ENCODE measurements at places on chromosomes 5 and 9.
A peak's percentile ranks its signal among the peaks of the same experiment; 100 is the strongest.

DNA sequence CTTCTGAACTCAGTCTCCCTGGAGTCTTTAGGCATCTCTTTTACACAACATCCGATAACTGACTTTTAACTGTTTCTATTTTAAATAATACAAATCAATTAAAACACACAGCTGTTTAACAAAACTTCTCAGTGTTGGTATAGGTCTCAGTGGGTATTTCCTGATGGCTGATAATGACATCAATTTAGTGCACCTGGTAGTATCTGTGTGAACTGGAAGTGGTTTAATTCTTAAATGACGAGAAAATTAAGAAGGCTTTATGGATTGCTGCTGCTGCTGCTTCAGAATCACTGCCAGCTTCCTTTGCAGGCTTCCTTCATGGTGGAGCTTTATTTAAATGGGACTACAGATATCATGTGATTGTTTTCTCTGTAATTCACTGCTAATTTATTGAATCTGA is 92.3 kb downstream of the RPS23 start:
- DNase-seq: no peak

- no peak for DNase-seq
These were observed 108.7 kb downstream of the IRX2 start for GRCh38 chr5:2642684-2643345.

GRCh38 chr9:38671748-38672147 is 48.2 kb downstream of the FAM240B start:
- peak; percentile 16 for DNase-seq

GRCh38 chr5:56569566-56569965 is 245.8 kb upstream of the MAP3K1 start:
- DNase-seq: no peak

- no peak for DNase-seq
These were observed 138.1 kb downstream of the DIRAS2 start for GRCh38 chr9:90504486-90504885.

DNA sequence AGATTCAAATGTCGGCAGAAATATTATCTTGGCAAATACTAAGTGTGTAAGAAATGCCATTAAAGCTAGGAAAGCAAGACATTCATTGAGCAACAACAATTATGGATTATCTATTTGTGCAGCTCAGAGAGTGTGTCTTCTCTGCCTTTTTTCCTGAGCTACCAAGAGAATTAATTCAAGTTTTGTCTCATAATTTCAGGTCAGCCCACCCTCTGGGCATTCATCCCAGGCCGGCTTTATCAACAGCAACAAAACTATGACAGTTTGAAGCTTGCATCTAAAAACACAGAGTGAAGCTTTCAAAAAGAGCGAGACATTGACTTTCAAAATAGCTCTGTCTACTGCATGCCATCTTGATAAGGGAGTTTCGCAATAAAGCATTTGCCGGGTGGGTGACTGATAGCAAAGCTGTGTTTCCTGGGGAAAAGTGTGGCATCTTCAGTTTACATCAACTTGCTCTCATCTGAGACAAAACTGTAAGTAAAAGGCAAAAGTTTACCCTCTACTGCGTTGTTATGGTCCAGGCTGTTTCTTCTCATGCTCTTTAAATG is 182.4 kb downstream of the IRX1 start:
- no peak for DNase-seq

- DNase-seq: no peak
These were observed 506.7 kb downstream of the TMEM232 start for GRCh38 chr5:110219769-110220168.

DNA sequence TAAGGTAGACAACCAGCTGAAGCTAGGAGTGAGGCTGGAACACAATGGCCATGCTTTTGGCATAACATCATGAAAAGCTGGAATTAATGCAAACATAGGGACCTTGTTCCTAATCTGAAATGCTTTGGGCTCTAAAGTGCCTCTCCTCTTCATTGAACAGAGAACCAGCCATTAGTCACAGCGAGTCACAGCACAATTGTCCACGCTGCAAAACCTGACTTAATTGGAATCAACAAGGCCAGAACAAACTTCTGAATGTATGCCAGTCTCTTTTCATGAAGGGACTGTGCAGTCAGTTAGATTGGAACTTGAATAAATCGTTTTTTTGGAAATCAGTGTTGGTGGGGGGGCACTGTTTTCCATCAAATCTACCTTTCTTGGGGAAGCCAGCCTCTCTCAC is 96.5 kb downstream of the JAKMIP2 start:
- no peak for DNase-seq

DNA sequence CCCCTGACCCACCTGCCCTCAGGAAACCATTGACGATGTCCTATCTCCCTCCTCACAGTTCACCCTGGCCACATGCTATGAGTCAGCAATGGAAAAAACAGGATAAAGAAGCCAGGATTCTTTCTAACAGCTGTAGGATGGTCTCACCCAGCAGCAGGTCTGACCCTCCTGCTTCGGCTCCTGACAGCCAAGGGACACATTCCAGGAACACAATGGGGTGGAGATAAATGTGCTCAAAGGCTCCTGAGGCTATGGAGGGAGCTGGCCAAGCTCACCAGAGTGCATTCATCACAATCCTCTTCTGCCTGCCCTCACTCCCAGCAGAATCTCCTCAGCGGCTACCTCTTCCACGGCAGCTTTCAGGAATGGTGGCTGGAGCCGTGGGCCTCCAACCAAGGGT is 170.3 kb downstream of the PJA2 start:
- no peak for DNase-seq

GRCh38 chr9:22165144-22165543 is 156.0 kb upstream of the CDKN2B start:
- DNase-seq: no peak

GRCh38 chr9:96565671-96566497 is 53.8 kb downstream of the CDC14B start:
- DNase-seq: no peak

GRCh38 chr9:108919517-108919916 is 14.4 kb downstream of the ELP1 start:
- DNase-seq: no peak

- DNase-seq: no peak
These were observed 104.2 kb downstream of the MELK start for GRCh38 chr9:36676778-36677485.

- DNase-seq: no peak
These were observed 324.6 kb downstream of the MLLT3 start for GRCh38 chr9:20297646-20298084.

GRCh38 chr9:71733176-71733575 is 35.1 kb downstream of the CEMIP2 start:
- DNase-seq: no peak

- DNase-seq: no peak
These were observed 78.2 kb upstream of the RAPGEF1 start for GRCh38 chr9:131818089-131818488.

DNA sequence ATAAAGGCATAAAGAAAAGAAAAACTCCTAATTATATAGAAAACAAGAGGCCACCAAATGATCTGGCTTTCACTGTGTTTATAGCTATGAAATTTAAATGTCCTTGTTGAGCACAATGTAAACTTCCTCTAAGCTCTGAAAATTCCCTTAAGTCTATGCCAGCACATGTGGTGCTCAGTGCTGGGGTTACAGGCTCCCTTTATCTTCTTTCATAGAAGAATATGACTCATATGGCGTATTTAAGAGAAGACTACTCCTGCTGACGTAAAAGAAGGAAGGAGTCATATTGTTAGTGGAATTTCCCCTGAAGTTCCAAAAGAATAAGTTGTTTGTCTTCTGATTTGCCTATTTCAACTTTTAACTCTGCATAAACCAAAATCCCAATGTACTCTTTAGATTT is 30.4 kb downstream of the RNF145 start:
- DNase-seq: no peak

- DNase-seq: no peak
These were observed 476 bp upstream of the DTWD2 start for GRCh38 chr5:118988866-118989180.

GRCh38 chr9:123928533-123929176 is 1.3 kb downstream of the DENND1A start:
- no peak for DNase-seq

GRCh38 chr5:34501016-34501415 is 155.1 kb upstream of the RAI14 start:
- DNase-seq: no peak

GRCh38 chr5:135993335-135993879 is 35.4 kb upstream of the TGFBI start:
- no peak for DNase-seq
